ENCODE measurements at places on chromosomes 7 and 10.
A peak's percentile ranks its signal among the peaks of the same experiment; 100 is the strongest.

- peak; percentile 84 for DNase-seq
These were observed at the start of gene CYREN for GRCh38 chr7:135170274-135170997. Gene CYREN (minus strand): TSS chr7:135170707. CDS start chr7:135168922, 1,785 bp downstream.

DNA sequence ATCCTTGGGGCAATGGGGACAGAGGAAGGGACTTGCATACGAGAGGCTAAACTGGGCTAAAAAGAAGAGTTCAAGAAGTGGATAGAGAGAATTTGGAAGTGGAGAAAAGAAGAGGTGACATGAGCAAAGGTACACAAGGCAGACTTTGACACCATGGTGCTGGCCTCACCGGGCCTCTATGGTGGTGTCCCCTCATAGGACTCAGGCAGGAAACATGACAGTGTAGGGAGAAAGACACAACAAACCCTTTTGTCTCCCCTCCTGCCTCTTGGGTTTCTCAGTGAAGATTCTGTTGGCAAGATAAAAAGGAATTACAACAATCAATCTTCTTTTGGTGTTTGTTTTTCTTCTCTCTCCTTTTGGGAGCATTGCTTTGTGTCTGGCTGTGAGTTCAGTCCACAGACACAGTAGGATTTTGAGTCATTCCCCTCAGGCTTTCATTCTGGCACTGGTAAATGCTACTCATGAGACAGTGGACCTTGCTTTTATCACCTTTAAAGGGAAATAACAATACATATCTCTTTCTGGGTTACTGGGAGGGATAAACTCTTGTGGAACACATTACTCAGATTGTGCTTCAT lies 827.7 kb downstream of the TNS3 start:
- DNase-seq: no peak

GRCh38 chr10:90227217-90227656 lies 525.8 kb downstream of the KIF20B start:
- no peak for DNase-seq

GRCh38 chr10:75682649-75683557 lies 251.5 kb downstream of the LRMDA start:
- no peak for DNase-seq

DNA sequence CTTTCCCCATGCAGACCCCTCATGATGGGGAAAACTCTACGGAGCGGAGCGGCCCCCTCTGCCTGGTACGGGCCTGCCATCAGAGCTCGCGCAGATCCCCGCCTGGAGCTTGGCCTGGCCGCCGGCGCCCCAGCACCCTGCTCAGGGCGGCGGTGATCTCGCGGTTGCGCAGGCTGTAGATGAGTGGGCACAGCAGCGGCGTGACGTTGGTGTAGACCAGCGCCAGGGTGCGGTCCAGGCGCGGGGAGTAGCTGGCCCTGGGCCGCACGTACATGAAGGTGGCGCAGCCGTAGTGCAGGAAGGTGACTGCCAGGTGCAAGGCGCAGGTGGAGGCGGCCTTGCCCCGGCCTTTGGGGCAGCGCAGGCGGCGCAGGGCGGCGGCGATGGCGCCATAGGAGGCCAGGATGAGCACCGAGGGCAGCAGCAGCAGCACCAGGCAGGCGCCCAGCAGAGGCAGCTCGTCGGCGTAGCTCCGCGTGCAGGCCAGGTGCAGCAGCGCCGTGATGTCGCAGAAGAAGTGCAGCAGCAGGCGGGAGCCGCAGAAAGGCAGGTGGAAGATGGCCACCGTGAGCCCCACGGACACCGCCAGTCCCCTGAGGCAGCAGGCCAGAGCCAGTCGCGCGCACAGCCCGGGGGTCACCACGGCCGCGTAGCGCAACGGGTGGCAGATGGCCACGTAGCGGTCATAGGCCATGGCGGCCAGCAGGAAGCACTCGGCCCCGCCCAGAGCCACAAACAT lies 33.4 kb downstream of the TAS2R41 start:
- no peak for DNase-seq

DNA sequence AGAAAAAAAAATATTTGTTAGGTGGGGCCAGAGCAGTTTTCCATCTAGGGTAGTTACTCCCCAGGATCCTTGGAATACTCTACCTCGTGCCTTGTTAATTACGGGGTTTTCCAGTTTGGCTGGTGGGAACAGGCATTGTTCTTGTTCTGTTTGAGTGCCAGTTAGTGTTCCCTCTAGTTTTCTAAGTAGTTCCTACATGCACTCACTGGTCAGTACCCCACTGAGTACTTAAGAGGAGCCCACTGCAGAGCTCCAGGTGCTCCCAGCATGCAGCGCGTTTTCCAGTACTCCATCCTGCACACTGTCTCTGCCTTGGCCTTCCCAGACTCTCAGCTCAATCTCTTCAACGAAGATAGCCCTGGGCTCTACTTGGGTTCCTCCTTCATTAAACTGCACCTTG lies 58.0 kb downstream of the AHCYL2 start:
- no peak for DNase-seq
